ENCODE measurements at places on chromosomes 12 and 14.

- DNase-seq: no peak
Measured at GRCh38 chr12:90229407-90230170, 521.0 kb upstream of the ATP2B1 start.

- DNase-seq: no peak
Measured at GRCh38 chr14:20440465-20440864, 4.5 kb upstream of the KLHL33 start.

DNA sequence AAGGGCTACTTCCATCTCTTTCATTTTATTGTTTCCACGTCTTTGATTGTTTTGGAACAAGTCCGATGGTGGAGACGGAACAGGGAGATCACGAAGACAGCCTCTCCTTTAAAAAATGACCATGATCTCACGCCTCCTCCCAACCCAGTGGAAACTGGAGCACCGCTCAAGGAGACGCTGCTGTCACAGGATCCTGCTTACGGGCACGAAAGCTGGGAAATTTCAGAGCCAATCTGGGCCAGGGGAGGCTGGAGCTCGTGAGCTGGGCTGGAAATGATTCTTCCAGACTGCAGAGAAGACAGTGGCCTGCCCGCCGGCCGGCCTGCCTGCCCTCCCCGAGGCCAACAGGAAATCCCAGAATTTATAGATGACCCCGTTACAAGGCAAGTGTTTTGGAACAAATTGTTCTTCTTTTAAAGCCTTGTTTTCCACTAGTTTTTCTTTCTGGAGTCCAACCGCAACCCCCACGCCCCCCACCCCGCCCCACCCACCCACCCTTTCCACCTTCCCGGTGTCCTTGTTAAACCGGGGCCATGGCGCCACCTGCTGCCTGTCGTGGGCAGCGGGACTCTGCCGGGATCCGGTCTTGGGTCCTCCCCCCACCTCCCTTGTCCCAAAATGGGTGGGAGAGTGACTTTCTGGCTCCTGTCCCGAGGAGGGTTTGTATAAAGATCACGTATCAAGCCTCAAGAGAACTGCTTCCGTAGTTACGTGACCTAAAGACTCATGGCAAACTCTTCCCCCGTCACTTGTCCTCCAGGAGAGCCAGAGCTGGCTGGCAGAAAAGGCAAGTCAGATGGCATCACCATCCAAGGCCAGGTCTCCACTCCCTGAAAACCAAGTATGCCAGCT lies 40.3 kb downstream of the MAP1LC3B2 start:
- DNase-seq: peak; percentile 36

DNA sequence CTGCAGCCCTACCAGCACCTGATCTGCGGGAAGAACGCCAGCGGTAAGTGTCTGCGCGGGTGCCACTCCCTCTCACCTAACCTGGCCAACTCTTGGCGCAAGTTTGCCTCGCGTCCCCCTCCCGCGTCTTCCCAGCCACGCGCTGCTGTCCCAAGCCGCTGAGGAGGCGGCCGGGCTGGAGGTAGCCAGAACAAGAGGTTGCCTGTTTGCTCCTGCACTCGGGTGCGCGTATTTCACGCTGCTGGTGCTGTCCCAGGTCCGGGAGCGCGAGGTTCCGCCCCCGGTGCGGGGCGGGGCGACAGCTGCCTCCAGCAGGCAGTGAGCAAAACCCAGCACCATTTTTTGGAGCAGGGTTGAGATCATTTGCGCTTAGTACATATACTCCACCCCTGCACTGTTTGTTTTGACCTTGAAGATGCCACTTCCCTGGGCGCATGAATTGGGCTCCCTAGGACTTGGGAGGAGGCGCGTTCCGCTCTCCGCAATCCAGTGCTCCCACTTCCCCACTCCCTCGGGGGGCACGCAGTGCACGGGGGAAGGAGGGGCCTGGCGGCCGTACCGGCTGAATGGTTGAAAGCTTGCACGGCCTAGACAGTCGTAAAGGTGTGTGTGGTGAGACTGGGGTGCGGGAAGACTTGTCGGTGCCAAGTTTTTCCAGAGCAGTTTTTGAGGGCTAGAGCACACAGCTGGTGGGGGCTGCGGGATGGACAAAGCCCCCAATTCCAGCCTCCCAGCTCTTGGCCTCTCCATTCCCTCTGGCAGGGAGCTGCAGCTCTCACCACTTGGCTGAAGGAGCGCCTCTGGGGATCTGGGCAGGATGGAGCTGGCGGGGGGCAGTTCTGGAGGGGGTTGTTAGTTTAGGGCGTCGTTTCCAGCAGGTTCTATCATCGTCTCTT lies 226.9 kb upstream of the CRY1 start:
- DNase-seq: peak; percentile 54

- no peak for DNase-seq
Measured at GRCh38 chr14:24067133-24068082, 4.0 kb upstream of the CPNE6 start.

DNA sequence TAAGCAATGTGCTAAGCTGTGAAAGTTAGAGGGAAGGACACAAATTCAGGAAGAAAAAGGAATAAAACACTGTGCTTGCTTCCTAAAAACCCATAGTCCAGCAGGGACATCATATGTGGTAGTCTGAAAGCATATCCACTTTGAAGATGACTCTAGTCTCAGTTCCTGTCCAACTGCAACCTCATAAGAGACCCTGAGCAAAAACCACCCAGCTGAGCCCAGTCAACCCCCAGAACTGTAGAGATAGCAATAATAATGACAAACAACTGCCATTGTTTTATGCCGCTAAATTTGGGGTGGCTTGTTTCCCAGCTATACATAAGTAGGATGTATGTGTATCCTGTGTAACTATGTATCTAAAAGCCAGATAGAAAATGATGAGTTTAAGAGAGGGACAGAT lies 3.9 kb upstream of the SERPINA4 start:
- no peak for DNase-seq

DNA sequence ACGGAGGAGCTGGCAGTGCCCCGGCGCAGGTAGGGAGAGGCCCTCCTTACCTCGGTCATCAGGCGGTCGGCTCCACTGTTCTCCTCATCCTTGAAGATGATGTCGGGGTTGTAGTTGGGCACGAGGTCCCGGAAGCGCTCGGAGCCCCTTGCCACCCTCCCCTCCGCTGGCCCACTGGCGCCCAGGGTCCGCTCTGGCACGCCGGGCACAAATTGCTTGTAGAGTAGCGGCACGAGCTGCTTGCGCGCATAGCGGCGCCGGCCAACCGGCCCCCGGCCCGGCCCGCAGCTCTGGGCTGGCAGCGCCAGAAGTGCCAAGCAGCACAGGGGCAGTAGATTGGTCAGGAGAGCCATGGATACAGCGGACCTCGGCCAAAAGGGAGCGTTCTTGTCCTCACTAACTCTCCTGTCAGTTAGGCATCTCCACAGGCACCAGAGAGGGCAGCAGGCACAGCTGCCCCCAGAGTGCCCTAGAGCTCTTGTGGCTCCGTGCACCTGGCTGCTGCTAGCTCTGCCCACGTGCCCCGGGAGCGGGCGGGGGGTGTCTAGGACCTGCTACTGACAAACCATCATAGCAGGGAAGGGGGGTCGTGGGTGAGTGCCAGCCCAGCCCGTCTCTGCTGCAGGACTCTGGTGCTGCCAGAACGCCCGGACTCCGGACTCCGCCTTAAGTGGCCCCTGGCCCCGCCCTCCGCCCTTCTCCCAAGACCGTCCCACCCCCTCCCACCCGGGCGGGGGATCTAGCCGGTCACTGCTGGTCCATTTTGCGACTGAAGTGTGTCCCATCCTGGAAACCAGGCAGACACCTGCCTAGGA lies at the start of gene DHH:
TSS of gene DHH (minus strand) at position 642 of the 815 bp plus-strand sequence. CDS start at position 353, 289 bp downstream.
- no peak for DNase-seq

DNA sequence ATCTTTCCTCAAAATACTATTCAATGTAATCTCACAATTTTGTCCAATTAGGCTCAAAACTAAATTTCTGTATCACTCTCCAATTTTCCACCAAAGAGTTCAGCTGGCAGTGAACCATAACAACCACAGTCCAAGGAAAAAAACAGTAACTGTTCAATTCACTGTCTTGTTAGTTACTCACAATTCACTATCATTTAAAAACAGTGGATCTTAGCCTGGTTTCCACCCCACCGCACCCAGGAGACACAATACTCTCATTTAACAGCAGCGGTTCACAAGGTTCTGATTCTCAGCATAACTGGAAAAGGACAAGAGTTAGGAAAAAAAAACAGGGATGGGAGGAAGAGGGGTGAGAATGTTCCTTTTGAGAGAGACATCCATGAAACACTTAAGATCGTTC lies 40.5 kb downstream of the MED13L start:
- DNase-seq: no peak

GRCh38 chr14:54570631-54571415 lies 3.9 kb downstream of the SAMD4A start:
- DNase-seq: peak; percentile 58

DNA sequence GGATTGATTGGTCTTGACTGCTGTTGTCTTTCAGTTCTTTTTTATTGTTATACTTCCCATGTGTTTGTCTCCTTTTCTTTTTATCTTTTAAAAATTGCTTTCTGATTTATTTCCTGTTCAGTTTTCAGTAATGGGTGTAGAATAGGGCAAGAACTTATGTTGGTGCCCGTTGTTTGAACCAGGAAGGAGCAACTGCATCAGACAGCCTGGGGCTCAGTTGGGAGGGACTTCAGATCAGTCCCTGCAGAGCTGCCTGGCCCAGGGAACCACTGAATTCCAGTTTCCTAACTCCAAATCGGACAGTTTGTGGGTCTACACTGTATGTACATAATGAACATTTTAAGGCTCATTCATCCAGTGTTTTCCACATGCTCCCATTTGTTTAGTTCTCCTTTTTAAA lies 64.9 kb downstream of the FBXO34 start:
- no peak for DNase-seq

DNA sequence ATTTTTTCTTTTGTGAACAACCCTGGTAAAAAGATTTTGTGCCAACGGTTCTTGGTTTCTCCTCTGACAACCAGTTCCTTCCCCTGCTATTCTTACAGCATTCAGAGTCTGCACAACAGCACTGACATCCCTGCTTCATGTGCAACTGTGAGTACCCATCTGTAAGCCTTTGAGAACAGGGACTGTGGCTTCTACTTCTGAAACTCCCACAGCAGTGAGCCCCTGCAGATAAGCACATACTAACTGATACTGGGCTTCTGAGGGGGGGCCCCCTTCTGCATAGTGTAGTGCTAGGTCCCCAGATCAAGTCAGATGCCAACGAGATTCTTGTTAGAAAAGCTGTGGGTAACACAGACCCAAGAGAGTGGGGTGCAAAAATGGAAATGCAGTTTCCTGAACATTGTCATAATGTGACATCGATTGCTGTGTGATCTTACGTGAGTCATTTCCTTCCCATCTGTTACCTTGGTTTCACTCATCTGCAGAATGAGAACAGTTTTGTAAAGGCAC lies 11.1 kb upstream of the NINJ2 start:
- no peak for DNase-seq

- no peak for DNase-seq
Measured at GRCh38 chr12:78279567-78279966, 448.9 kb downstream of the NAV3 start.

DNA sequence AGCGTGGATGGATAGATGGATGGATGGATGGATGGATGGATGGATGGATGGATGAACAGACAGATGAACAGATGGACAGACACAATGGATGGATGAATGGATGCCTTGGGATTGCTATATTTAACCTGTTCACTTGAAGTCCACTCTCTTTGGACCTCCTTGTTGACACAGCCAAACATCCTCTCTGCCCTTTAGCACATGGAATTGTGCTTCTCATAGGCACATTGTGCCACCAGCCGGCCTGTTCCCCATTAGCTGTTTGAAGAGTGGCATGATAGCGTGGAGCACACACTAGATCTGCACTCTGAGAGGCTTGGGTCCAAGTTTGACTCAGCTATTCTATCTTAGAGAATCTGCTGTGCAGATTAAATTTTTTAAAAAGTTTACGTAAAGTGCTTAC lies 56.9 kb upstream of the GSC start:
- DNase-seq: no peak

DNA sequence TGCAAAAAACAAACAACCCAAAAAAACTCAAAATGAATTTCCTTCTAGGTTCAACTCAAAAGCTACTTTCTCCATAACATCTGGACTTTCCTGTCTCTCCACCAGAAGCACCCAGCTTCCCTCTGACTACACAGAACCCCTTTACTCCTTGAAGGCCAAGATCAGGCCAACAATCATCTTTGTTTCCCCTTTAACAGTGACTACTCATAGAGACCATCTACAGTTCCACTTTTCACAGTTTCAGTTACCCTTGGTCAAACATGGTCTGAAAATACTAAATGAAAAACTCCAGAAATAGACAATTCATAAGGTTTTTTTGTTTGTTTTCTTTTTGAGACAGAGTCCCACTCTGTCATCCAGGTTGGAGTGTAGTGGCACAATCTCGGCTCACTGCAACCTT lies 11.8 kb downstream of the GCH1 start:
- DNase-seq: no peak

DNA sequence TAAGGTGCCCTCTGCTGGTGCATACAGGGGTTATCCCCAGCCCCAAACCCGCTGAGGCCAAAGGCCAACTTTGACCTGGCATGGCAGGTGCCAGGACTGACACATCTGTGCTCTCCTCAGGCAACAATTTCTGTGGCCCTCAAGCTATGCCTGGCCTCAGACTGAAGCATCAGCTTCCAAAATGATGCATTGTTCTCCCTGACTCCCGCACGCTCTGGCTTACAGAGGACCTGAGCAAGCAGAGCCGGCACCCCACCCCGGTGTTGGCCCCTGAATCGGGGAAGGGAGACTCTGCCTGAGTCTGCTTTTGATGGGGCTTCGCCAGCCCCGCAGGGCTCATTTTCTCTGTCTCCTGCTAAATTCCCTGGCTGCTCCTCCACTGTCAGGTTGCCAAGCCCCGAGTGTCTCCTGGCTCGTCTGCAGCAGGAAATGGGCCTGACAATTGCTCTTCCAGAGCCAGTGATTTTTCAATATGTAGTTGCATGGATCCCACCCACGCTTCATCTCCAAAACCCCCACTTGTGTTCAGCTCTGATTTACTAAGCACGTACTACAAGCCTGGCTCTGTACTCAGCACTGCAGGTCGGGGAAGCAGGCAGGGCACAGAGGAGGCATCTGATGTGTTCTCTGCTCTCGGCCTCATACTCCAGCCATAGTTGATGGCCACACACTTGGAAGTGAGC lies 126.1 kb downstream of the SLC38A6 start:
- DNase-seq: no peak

DNA sequence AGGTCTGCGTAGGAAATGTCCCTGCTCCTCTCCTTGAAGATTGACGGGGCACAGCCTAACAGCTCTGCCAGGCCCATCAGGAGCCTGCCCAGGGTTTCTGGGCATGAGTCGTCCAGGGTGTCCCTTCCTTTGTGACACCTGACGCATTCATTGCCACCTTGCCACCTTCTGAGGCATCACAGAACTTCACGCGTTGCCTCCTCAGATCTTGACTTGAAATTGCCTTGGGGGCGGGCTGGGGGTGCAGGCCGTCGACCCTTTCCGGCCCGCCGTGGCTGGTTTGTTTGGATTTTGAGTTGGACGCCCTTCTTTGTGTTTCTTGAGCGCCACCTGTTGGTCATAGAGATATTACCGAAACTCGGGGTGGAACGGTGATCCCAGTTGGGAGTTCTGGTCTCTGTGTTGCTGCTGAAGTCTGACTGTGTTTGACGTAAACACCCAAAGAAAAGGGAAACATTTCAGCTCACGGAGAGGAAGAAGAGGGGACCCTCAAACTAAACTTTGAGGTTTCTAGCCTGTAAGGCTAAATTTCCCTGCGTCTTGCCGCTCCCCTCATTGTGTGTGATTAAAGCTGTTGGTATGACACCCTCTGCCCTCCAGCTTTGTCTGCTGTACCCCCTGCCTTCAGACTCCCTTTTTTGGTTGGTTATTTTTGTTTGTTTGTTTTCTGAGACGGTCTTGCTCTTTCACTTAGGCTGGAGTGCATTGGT lies 44.6 kb downstream of the MLXIP start:
- DNase-seq: peak; percentile 35
